ENCODE measurements at places on chromosomes 13 and 19.

- DNase-seq = no peak
Measured at GRCh38 chr19:53915000-53915399, 5.9 kb downstream of the CACNG7 start.

DNA sequence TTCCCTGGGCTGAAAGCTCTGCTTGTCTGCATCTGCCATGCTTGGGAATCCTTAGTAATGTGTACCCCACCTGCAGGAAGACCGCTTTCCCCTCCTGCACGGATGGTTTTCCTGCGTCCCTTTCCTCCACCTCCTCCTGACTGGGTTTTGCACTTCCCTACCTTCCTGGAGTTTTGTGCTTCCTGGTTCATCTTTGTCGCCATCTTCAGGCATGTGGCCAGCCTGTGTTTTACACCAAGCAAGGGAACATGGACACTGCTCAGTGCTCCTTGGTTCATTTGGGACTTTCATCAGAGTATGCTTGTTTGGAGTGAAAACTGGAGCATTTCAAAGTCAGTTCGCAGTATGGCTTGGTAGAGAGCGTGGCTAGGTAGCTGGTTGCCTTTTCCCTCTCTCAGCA, 30.7 kb downstream of the ERICH6B start:
- no peak for DNase-seq

GRCh38 chr19:35404879-35405622, 34.2 kb downstream of the GPR42 start:
- DNase-seq = no peak

DNA sequence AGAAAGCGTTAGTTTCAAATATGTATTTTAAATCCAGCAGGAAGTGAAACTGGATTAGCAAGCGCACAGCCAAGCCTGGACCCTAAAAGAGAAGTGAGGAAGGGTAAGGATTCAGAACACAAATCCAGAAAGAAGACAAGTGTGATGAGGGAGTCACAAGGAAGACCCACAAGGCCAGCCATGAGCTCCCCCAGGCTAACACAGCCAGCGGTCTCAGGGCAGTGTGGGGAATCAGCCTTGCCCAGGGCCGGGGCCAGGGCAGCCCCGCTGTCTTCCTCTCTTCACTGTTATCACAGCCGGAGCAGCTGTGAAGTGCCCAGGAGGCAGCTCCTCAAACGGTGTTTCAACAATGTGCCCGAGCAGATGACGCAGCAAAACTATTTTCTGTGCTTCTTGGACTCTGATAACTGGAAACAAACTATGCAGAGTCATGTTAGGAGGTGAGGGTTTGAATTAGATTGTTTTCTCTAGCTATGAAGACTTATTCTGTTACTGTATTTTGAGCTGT, 12.2 kb upstream of the CDC16 start:
- DNase-seq = no peak

DNA sequence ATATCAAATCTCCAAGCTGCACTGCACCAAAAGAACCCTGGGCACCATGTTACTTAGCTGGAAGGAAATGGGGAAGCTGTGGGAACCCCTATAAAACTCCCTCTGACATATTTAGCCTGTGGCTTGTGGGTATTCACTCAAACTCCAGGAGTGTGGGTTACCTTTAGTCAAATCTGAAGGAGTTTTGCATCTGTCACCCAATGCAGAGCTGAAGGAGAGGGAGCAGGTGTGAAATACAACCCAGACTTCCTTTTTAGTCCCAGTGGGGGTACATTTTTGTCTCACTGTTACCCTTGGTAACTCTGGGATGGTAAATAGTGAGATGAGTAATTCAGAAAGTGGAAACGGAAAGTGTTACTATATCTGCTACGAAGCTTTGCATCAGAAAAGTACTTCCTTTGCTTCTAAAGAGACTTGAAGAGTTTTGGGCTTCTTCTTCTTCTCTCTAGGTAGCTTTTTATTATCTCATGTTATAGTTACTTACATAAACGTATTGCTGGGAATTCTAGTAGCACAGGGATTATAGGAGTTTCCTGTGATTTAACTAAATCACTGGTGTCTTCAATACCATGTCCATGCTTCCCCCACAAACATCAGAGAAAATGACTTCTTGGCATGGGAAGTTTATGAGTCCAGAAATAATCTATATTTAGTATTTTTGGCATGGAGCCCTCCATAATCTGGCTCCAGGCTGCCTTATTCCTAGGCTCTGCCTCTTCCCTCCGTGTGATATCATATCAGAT, 105.9 kb downstream of the AKAP11 start:
- no peak for DNase-seq

GRCh38 chr19:45496349-45496953, 396 bp downstream of the RTN2 start:
- DNase-seq = no peak

Data from type B pancreatic cell (in vitro differentiated cells).